Stimulated activated CD4-positive, alpha-beta T cell treated with anti-CD3 and anti-CD28 coated beads, Interleukin-1b, Interleukin-23, amount 100 ng/mL, for 48 hours (primary cell): ENCODE measurements at places on chromosomes 7 and 10.

GRCh38 chr10:5871596-5871995 lies 18.1 kb downstream of the ANKRD16 start:
- DNase-seq = no peak

- no peak for DNase-seq
These were observed 499.0 kb upstream of the KLF6 start for GRCh38 chr10:4283846-4284610.

DNA sequence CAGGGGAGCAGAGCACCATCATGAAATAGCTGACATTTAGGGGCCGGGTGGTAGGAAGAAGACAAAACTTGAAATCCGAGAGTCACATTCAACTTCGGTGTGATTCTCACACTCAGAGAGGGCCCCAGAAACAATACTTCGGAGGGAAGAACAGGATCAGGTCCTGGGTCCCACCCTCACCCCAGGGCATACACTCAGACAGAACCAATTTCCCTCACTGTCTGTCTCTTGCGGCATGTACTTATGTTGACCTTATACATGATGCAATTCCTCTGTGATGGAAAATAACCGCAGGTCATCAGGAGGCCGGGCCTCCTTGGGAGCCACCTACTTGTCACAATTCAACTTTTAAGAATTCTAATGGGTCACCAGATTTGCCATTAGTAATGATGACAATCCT lies 26.3 kb upstream of the HMX3 start:
- no peak for DNase-seq

- no peak for DNase-seq
These were observed 1225.5 kb upstream of the CELF2 start for GRCh38 chr10:9792181-9792580.

GRCh38 chr7:21011153-21011552 lies 224.5 kb upstream of the SP8 start:
- DNase-seq = no peak

GRCh38 chr10:100879741-100880360 lies 32.9 kb upstream of the SLF2 start:
- DNase-seq = no peak

DNA sequence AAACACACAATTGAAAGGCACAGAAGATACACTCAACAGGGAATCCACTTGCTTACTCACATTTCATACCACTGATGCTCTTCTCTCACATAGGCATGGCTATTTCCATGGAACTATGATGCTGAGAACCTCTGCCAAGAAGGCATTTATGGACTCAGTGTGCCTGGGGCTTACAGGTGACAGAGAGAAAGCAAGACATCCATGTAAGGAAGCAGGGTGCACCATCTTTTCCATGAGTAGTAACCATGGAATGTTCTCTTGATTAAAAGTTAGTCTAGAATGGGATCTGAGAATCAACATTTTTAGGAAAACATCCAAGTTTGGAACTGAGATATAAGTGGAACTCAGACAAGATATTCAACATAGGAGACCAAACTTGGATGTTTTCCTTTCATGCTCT lies 52.5 kb upstream of the MACC1 start:
- DNase-seq = no peak

GRCh38 chr10:115981081-115981480 lies 291.9 kb downstream of the GFRA1 start:
- DNase-seq = no peak

DNA sequence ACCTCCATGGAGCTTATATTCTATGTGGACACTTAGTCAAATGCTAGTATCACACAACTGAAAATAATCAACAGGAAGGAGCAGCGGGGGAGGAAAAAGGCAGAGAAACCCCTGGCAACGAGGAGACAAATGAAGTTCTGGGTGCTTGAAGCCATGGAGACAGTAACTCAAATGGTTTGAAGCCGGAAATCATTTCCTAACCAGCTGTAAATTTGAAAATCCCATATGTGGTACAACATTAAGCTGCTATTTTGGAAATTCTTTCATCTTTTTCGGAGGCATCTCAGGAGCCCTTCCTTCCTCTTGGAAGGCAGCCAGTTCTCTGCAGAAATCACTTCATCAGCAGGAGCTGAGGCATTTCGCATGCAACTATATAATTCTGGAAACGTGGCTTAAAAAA lies 91.4 kb downstream of the PPP1R3C start:
- no peak for DNase-seq

GRCh38 chr10:65231148-65231547 lies 1694.7 kb upstream of the LRRTM3 start:
- DNase-seq = no peak

DNA sequence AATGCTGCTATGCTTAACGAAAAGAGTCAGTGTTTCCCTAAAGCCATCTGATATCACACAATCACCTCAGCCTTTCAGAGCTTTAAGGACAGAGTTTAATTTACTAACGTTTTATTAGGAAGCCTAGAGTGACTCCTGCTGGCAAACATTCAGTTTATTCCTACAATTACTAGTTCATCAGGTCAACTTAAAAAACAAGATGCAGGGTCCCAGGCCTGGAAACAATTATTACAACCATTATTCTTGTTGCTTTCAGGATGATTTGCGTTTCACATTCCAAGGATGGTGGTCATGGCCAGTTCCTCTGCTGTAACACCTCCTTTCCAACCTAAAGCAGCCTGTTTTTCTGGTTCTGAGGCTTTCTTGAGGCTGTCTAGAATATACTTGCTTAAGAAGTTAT lies 1.5 kb upstream of the FAM53B start:
- DNase-seq = no peak

DNA sequence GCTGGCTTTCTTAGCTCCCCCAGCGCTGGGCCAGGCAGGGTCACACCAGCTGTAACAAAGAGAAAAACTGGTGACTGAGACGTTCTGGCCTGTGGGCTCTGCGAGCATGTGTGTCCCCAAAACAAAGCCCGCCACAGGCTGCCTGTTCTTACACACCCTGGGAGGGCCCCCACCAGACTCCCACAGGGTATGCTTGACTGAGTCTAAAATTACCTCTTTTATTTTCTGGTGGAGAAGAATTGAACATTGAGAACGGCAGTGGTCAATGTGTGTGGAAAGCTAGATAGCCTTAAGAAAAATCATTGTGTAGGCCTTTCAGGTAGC lies 808 bp downstream of the C10orf71 start:
- DNase-seq = no peak

DNA sequence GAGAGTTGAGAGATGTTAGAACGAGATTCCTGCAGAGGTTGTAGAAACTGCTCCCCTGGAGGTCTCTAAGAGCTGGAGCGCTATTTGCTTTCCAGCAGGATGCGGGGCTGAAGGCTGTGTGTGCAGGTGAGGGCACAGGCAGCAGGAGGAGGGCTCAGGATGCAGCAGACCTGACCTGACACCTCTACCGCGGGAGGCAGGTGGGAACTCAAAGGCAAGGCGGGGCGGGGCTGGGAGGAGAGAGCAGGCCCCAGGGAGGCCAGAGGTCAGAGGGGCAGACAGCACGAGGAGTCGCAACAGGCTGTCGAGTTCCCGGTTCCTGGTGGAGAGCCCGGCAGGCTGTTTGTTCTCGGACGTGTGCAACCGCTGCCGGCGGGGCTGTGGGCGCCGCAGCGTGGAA lies 7.9 kb upstream of the CRTAC1 start:
- DNase-seq = no peak

- no peak for DNase-seq
These were observed 161.9 kb downstream of the GRK5 start for GRCh38 chr10:119368991-119369869.

- DNase-seq = no peak
These were observed 2.7 kb downstream of the EGR2 start for GRCh38 chr10:62813453-62813852.
